ENCODE measurements at places on chromosomes 4 and X.

DNA sequence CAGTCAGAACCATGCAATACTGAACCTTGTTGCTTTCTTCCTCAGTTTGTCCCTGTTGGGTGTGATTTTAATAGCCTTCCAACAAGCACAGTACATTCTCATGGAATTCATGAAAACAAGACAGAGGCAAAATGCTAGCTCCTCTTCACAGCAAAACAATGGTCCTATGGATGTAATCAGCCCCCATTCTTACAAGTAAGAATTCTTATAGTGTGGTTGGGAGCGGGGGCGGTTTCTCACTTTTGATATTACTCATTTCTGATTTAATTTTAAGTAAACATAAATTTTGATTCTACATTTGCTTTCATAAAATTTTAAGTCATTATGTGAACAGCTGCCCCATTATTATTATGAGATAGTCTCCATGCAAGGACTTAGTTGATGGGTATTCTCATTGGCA lies 80.8 kb upstream of the TLR2 start:
- DNase-seq = no peak

GRCh38 chr4:5212255-5213013 lies 161.2 kb downstream of the STK32B start:
- no peak for DNase-seq

GRCh38 chr4:3791910-3792542 lies 25.8 kb downstream of the ADRA2C start:
- peak; percentile 20 for DNase-seq

- DNase-seq = peak; percentile 49
Measured at GRCh38 chr4:123415977-123416376, 19.4 kb downstream of the SPRY1 start.

GRCh38 chr4:1983846-1984405 lies 24.8 kb downstream of the NELFA start:
- no peak for DNase-seq

- DNase-seq = no peak
Measured at GRCh38 chr4:121517241-121517640, 136.4 kb upstream of the QRFPR start.

DNA sequence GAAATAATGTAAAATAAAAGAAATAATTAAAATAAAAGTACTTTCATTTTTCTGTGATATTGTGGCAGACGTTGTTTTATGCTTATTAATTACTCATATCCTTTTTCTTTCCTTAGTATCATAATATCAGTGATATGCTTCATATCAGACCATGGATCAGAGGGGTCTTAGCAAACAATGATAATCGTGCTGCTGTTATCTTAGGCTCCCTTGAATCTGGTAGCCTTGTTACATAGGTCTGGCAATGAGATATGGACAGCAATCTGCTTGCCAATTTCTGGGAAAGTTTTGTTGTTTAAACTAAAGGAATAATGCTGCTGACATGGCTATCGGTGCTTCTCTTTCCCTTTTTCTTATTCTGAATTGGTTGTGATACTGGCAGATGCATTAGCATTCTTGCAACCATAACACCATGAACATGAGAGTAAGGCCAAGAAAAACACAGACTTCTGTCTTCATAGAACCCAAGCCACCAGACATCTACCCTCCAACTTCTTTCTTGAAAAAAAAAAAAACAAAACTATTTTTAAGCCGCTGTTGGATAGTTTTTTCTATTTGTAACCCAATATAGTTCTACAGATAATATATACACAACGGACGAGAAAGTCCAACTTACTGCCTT lies 16.4 kb downstream of the EPHA5 start:
- no peak for DNase-seq

GRCh38 chr4:72348701-72349100 lies 220.3 kb downstream of the ADAMTS3 start:
- no peak for DNase-seq

DNA sequence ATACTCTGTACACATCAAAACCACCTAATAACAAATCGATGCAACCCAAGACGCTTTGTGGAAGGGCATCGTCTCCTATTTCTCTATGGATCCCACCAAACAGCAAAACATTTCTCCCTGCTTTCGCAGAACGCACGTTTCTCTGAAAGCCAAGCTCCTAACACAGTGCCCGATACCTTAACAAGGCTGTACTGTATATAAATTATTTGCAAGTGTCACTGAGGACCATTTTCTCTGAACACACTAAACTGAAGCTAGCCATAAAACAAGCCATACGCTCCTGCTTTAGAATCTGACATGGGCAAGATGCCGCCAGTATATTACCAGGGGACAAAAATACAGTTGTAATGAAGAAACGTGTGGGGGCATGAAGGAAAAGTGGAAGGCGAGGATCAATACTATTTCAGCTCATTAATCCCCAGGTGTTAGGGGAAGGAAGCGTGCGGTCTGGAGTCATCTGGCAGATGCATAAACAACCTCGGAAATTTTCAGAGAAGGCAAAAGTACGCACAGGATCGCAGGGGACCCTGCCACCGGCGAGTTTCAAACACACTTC lies 703 bp downstream of the KCNIP4 start:
- no peak for DNase-seq

DNA sequence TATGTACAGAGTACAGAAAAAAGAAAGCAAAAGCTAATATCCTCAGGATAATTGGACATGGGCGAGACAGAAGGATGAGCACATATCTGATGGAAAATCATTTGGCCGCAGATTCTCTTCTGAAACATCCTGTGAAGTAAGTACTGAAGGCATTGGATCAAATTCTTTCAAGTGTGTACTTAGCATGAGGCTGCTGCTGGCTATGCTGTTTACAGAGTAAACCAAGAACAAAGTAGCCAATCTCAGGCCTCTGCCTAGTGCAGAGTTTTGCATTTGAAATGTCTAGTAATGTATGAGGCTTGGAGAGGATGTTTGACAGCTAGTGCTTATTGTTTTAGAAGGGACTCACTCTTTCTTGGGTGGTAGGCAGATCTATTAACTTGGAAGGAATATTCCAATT lies 128.5 kb downstream of the MAGEC2 start:
- DNase-seq = no peak

DNA sequence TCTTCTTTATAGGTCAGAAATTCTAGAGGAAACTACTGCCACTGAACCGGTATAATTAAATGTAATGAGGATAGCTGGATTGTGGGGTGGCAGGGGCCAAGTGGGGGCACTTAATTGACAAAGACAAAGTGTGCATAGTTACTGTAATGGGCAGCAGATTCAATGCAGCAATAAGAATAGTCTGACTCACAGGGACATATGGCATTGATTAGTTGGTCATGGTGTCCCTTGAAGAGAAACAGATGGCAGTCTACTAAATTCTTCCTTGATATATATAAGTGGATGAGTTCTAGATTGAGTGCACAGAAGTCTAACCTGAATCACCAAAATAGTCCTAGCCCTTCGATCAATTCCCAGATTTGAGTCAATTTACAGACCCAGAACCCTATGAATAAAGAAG lies 31.6 kb downstream of the ETDC start:
- DNase-seq = peak; percentile 78

- peak; percentile 28 for DNase-seq
Measured at GRCh38 chr4:24736066-24736465, 59.3 kb upstream of the SOD3 start.

Data from fibroblast of upper back skin (primary cell).